ENCODE measurements at places on chromosomes 4 and X. TPM values are rescaled to one million over a fixed set of nuclear protein-coding genes. Genes with fewer than 3 reads are reported as not detected.

DNA sequence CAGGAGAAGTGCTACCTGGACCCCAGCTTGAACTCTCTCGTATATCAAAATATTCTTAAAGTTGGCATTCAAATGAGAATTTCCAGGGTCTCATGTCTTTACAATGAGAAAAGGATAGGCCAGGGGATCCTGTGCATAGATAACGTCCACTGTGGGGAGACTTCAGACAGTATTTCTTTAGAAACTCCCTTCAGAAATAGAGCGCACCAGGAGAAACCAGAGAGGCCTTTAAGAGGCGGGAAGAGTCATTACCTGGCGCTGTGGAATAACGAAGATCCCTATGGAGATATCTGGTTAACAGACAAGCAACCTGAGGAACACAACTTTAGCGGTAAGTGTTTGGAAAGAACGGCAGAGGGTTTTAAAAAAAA is 600 bp downstream of the RADX start:
- H3K27me3 ChIP-seq = no peaks in the 10 kb centered on the region
- DNase-seq = no peak
- peak overlapping the region; percentile 57 for H3K4me3 ChIP-seq
- no peak overlapping the region for H3K27ac ChIP-seq

DNA sequence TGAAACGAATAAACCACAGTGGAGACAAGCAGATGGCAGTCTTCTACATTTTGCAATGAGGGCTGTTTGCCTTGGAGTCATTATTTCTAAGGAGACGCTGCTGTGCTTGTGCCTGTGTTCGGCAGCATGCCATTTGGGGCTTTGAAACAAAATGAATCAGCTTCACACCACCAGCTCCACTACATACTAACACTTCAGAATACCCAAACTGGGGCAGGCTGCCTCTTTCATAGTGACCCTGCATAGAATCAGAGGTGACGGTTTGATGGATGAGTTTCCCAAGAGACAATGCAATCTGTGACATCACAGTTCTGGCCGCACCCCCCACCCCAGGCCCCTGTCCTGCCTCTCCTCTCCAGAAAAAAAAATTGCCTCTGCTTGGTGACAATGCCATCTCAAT is 57.1 kb upstream of the MID1 start:
- no peak for DNase-seq
- no peak overlapping the region for H3K27ac ChIP-seq
- H3K4me1 ChIP-seq = no peaks in the 10 kb centered on the region
- no peak overlapping the region for H3K4me3 ChIP-seq
- H3K36me3 ChIP-seq = no peaks in the 10 kb centered on the region

GRCh38 chr4:184849185-184849584 is 23.4 kb upstream of the ACSL1 start:
- peak overlapping the region; percentile 37 for H3K27ac ChIP-seq
- no peak overlapping the region for H3K4me3 ChIP-seq
- H3K36me3 ChIP-seq = no peaks in the 10 kb centered on the region
- H3K27me3 ChIP-seq = no peaks in the 10 kb centered on the region

The SFRP2 gene
- 12.5 TPM for total RNA-seq

- no peak overlapping the region for H3K27ac ChIP-seq
- H3K4me1 ChIP-seq = peaks cover 18% of the 10 kb centered on the region
- no peak overlapping the region for H3K4me3 ChIP-seq
- H3K36me3 ChIP-seq = peaks cover 46% of the 10 kb centered on the region
- H3K27me3 ChIP-seq = no peaks in the 10 kb centered on the region
- DNase-seq = no peak
These were observed 53.3 kb downstream of the JADE1 start for GRCh38 chr4:128862608-128863311.

- H3K4me3 ChIP-seq = no peak overlapping the region
- H3K27me3 ChIP-seq = no peaks in the 10 kb centered on the region
- H3K4me1 ChIP-seq = no peaks in the 10 kb centered on the region
- DNase-seq = no peak
These were observed 51.8 kb downstream of the LRP2BP start for GRCh38 chr4:185343726-185344581.

DNA sequence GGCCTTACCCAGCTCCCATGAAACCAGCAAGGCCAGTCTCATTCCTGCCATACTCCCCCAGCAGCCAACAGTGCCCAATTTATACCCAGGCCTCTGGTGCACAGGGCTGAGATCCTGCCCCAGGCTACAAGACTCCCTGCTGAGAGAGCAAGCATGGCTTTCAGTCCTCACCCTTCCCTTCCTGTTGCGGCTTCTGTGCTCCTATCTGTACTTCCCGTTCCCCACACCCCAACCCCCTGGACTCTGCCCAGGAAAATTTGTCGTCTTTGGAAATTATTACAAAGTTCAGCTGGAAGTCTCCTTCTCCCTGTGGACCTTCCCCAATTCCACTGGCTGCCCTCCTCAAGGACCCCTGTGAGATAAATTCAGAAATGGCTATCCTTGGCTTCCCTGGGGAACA is 84.1 kb upstream of the GK2 start:
- H3K4me1 ChIP-seq = no peaks in the 10 kb centered on the region
- DNase-seq = no peak
- H3K27me3 ChIP-seq = no peaks in the 10 kb centered on the region
- H3K36me3 ChIP-seq = no peaks in the 10 kb centered on the region
- no peak overlapping the region for H3K4me3 ChIP-seq

The TEX13C gene
- not detected for total RNA-seq

The NSUN7 gene
- total RNA-seq = 5.7 TPM

The RTL9 gene
- total RNA-seq = not detected

GRCh38 chr4:113773756-113774155 is 12.2 kb upstream of the CAMK2D start:
- H3K4me3 ChIP-seq = no peak overlapping the region
- no peaks in the 10 kb centered on the region for H3K4me1 ChIP-seq
- no peak overlapping the region for H3K27ac ChIP-seq

DNA sequence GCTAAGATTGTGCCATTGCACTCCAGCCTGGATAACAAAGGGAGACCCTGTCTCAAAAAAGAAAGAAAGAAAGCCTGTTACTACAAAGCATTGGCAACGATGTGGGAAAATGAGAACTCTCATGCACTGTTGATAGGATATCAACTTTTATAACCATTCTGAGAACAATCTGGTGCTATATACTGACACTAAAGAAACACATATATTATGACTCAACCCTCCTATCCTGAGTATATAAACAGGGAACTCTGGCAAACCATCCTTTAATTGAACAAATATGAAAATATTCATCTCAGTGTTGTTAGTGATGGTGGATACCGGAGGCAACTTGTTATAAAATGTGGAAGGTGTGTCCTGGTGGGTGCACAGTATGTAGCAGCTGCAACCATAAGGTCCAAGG is 53.0 kb upstream of the SOD3 start:
- no peaks in the 10 kb centered on the region for H3K27me3 ChIP-seq
- no peak overlapping the region for H3K4me3 ChIP-seq
- no peak for DNase-seq
- no peak overlapping the region for H3K27ac ChIP-seq
- no peaks in the 10 kb centered on the region for H3K4me1 ChIP-seq

GRCh38 chr4:61493470-61493869 is 293.3 kb downstream of the ADGRL3 start:
- H3K36me3 ChIP-seq = no peaks in the 10 kb centered on the region
- H3K4me3 ChIP-seq = no peak overlapping the region
- DNase-seq = no peak
- H3K4me1 ChIP-seq = no peaks in the 10 kb centered on the region
- no peaks in the 10 kb centered on the region for H3K27me3 ChIP-seq
- no peak overlapping the region for H3K27ac ChIP-seq

- no peaks in the 10 kb centered on the region for H3K27me3 ChIP-seq
- no peak for DNase-seq
- H3K36me3 ChIP-seq = no peaks in the 10 kb centered on the region
- H3K4me3 ChIP-seq = no peak overlapping the region
These were observed 207.1 kb downstream of the PPP3CA start for GRCh38 chr4:101140228-101140627.

- no peaks in the 10 kb centered on the region for H3K27me3 ChIP-seq
- no peaks in the 10 kb centered on the region for H3K4me1 ChIP-seq
- H3K27ac ChIP-seq = no peak overlapping the region
- DNase-seq = no peak
- H3K4me3 ChIP-seq = no peak overlapping the region
These were observed 13.7 kb downstream of the OCRL start for GRCh38 chrX:129553619-129554288.

DNA sequence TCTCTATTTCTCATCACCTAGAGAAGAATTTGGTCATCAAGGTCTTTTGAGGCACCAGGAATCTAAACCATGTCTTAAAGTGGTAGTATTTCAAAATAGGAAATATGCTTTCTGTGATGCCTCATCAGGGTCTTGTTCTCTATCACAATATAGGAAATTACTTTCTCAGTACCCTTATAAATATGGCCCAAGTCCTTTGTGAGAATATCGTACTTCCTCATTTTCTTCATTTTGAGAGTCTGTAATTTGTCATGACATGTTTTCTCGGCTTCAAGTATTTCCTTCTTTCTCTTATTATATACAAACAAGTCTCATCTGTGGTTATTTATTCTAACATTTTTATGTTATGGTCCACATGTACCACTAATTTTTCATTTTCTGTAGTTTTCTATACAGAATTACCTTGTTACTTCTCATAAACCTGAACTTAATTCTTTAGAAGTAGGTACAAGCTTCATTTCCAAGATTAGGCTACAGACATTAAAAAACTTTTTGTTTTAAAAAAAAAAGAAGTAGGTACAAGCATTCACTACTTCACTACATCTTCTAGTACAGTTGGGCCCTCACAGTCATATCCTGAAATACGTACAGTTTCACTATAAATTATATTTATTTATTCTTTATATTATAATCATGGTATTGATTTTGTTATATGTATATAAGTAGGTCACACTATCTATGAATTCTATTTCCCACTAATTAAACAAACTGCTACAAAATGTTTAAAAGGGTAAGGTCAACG is 54.4 kb downstream of the KLHL13 start:
- no peak overlapping the region for H3K4me3 ChIP-seq
- no peak overlapping the region for H3K27ac ChIP-seq
- no peak for DNase-seq

The RBM41 gene
- 18.0 TPM for total RNA-seq

The SH3TC1 gene
- total RNA-seq = 71.7 TPM

- H3K4me3 ChIP-seq = no peak overlapping the region
- no peaks in the 10 kb centered on the region for H3K27me3 ChIP-seq
- H3K36me3 ChIP-seq = no peaks in the 10 kb centered on the region
- no peak for DNase-seq
- no peak overlapping the region for H3K27ac ChIP-seq
These were observed 29.4 kb upstream of the OPHN1 start for GRCh38 chrX:68462653-68463052.

The ARHGAP6 gene
- 17.1 TPM for total RNA-seq

The ELF4 gene
- total RNA-seq = 23.8 TPM

DNA sequence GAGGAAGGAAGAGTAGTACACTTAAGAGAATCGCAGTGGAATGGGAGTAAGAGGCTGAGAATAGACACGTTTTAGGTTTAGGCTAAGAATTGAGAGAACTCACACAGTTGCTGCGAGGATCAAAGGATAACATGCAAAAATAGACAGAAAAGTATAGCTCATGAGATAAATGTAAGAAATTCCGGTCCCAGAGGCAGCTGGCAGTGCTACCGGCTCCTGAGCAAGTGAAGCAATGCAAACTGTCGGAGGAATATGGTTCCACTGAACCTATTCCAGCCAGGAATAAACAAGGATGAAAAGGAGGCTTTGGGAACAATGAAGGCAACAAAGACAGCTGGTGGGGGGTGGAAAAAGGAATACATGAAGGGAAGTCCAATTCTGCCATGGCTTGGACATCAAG is 191.8 kb downstream of the QDPR start:
- no peak for DNase-seq
- no peak overlapping the region for H3K4me3 ChIP-seq
- no peaks in the 10 kb centered on the region for H3K36me3 ChIP-seq
- peaks cover 19% of the 10 kb centered on the region for H3K4me1 ChIP-seq
- H3K27ac ChIP-seq = no peak overlapping the region
- no peaks in the 10 kb centered on the region for H3K27me3 ChIP-seq

- H3K4me3 ChIP-seq = no peak overlapping the region
- no peak for DNase-seq
- no peaks in the 10 kb centered on the region for H3K36me3 ChIP-seq
- no peaks in the 10 kb centered on the region for H3K4me1 ChIP-seq
These were observed 2.7 kb upstream of the ALAS2 start for GRCh38 chrX:55033429-55033828.

The POF1B gene
- total RNA-seq = 3.4 TPM

DNA sequence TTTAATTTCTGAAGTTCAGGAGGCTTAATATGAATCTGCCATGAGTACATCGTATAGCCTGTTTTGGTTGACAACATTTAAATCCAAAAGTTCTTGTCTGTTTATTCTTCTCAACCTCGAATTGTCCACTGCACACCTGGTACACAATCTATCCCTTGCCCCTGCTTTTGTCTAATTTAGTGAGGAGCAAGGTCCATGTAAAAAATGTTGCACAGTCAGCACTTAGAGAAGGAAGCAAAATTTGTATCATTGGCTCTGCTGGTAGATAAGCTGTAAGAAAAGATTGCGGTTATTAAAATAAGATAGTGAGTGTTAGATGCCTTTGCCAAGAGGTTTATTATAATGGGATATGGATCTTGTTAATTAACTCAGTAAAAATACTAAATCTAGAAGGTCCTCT is 761.5 kb downstream of the RAPGEF2 start:
- no peak for DNase-seq
- no peak overlapping the region for H3K27ac ChIP-seq
- H3K4me3 ChIP-seq = no peak overlapping the region
- H3K36me3 ChIP-seq = no peaks in the 10 kb centered on the region
- no peaks in the 10 kb centered on the region for H3K4me1 ChIP-seq

GRCh38 chr4:81142744-81143143 is 72.3 kb downstream of the PRKG2 start:
- no peak for DNase-seq
- no peak overlapping the region for H3K27ac ChIP-seq
- H3K4me1 ChIP-seq = no peaks in the 10 kb centered on the region
- no peaks in the 10 kb centered on the region for H3K27me3 ChIP-seq
- no peak overlapping the region for H3K4me3 ChIP-seq
- no peaks in the 10 kb centered on the region for H3K36me3 ChIP-seq

The NXF2B gene
- total RNA-seq = not detected

DNA sequence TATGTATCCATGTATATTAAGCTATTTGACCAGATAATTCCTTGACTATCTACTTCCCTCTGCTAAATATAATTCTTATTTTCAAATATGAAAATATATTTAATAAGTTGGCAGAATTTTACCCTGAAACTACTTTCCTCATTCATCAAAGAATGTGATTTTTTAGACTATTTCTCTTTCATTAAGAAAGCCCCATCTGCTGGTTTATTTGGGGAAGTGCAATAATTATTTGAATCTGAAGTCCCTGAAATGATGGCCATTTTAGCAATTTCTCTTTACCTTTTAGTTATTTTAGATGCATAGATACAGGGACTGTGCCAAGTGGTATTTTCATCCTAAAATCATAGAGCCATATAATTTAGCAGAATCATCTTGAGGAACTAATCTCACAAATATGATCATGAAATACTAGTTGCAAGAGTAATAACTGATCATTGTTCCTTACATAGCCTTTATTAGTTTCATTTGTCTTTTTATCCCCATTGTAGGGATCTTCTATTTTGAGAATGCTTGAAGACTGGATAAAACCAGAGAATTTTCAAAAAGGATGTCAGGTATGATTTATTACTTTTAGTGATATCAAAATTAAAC is 39.0 kb downstream of the ENPEP start:
- no peaks in the 10 kb centered on the region for H3K4me1 ChIP-seq
- no peak overlapping the region for H3K4me3 ChIP-seq
- no peaks in the 10 kb centered on the region for H3K36me3 ChIP-seq

The USP53 gene
- 80.5 TPM for total RNA-seq

GRCh38 chr4:106149026-106149425 is 167.0 kb downstream of the TBCK start:
- no peak overlapping the region for H3K27ac ChIP-seq
- H3K36me3 ChIP-seq = no peaks in the 10 kb centered on the region
- H3K4me1 ChIP-seq = no peaks in the 10 kb centered on the region
- DNase-seq = no peak
